Epithelial cell of proximal tubule (primary cell): ENCODE measurements at places on chromosomes 7 and 10. TPM values are rescaled to one million over a fixed set of nuclear protein-coding genes. Genes with fewer than 3 reads are reported as not detected.

HOXA3 gene
- total RNA-seq: 14.4 and 33.2 TPM in 2 replicates

FKBP6 gene
- not detected in 2 replicates for total RNA-seq

ADRB1 gene
- total RNA-seq: 0.06 and 0.22 TPM in 2 replicates

SEMA3A gene
- total RNA-seq: 13.7 and 20.5 TPM in 2 replicates

FAM180A gene
- not detected in 2 replicates for total RNA-seq

IFIT1B gene
- total RNA-seq: 0.36 TPM in 1 of 2 replicates, not detected in the other

SPOCK2 gene
- 27.9 and 63.7 TPM in 2 replicates for total RNA-seq

TDRD1 gene
- total RNA-seq: not detected in 2 replicates

NRCAM gene
- 2.0 and 11.0 TPM in 2 replicates for total RNA-seq

MMD2 gene
- not detected in 2 replicates for total RNA-seq

ADAP1 gene
- total RNA-seq: 3.9 and 7.2 TPM in 2 replicates

CUX1 gene
- total RNA-seq: 24.6 and 37.3 TPM in 2 replicates

LBX1 gene
- not detected in 2 replicates for total RNA-seq

GPR26 gene
- not detected in 2 replicates for total RNA-seq

NUPR2 gene
- 0.65 and 3.1 TPM in 2 replicates for total RNA-seq

STEAP2 gene
- total RNA-seq: 2.1 and 2.7 TPM in 2 replicates

- no peak for DNase-seq
Measured at GRCh38 chr10:89887830-89888229, 186.4 kb downstream of the KIF20B start.

GRCh38 chr7:153522261-153522660 lies 529.9 kb upstream of the DPP6 start:
- DNase-seq: no peak

- no peak for DNase-seq
Measured at GRCh38 chr10:72812753-72813430, 80.6 kb upstream of the OIT3 start.

- no peak for DNase-seq
Measured at GRCh38 chr7:70660819-70661191, 471.1 kb upstream of the GALNT17 start.

- no peak for DNase-seq
Measured at GRCh38 chr10:30029164-30029871, 30.1 kb downstream of the JCAD start.

- no peak for DNase-seq
Measured at GRCh38 chr10:121325490-121326231, 272.6 kb downstream of the FGFR2 start.

DNA sequence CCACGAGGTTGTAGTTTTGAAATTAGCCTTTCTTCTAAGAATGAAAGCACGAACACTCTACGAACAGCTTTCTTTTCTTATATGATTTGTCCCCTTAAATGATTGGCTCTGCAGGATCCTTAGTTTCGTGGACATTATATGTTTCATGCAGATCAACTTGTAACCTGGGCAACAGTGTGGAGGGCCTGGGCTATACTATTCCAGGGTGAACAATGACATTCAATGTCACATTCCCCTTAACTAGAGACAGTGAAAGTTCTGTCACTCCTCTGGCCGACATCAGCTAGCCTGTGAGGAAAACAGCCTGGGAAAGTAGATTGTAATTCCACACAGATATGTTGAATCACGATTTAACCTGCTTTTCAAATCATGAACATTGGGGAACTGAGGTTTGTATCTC lies 23.4 kb downstream of the TAS2R16 start:
- no peak for DNase-seq

DNA sequence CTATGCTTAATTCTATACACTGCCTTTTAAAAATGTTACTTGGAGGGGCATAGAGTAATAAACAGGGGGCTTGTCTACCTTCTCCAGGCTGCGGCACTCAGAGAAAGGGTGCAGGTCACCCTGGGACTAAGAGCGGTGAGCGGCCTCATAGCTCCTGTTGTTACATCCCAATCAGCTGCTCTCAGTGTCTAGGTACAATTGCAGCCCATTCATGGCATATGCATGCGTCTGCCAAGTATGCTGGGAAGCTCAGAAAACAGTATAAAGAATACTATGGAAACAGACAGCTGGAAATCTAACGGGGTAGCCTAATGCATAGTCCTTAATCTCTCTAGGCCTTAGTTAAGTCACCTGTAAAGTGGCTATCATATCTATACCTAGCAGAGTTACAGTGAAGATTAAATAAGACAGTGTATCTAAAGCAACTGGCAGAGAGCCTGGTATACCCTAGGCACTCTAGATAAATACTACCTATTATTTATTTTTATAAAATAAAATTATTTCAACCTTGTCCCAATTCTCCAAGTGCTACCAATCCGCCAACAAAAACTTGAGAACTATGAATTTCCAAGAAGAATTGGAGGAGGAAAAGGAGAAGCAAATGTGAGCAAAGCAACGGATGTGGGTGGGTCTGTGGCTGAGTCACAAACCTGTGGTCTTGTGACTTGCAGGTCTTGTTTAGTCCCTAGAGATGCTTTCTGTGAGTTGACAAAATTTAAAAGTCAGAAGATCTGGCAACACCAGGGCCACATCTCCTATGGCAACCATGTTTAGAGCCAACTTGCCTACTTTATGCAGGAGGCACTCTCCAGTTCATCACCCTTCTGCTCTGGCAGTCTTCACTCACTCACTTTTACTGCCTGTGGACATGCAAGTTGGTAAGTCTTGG lies 183.0 kb downstream of the RAPGEF5 start:
- no peak for DNase-seq

- DNase-seq: no peak
Measured at GRCh38 chr7:30422922-30423321, 55.7 kb downstream of the NOD1 start.

- no peak for DNase-seq
Measured at GRCh38 chr7:47031786-47032535, 550.0 kb downstream of the TNS3 start.

GRCh38 chr7:78690174-78690573 lies 763.3 kb downstream of the MAGI2 start:
- DNase-seq: no peak

GRCh38 chr7:542713-543500 lies 23.3 kb upstream of the PDGFA start:
- DNase-seq: no peak

DNA sequence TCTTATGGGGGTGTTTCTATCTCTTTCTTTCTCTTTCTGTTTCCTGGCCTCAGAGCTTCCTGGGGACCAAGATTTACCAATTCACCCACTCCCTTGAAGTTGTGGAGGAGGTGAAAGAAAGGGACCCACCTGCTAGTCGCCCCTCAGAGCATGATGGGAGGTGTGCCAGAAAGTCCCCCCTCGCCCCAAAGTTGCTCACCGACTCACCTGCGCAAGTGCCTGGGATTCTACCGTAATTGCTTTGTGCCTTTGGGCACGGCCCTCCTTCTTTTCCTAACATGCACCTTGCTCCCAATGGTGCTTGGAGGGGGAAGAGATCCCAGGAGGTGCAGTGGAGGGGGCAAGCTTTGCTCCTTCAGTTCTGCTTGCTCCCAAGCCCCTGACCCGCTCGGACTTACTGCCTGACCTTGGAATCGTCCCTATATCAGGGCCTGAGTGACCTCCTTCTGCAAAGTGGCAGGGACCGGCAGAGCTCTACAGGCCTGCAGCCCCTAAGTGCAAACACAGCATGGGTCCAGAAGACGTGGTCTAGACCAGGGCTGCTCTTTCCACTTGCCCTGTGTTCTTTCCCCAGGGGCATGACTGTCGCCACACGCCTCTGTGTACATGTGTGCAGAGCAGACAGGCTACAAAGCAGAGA lies 12.2 kb downstream of the AQP1 start:
- no peak for DNase-seq

- DNase-seq: peak; percentile 91
Measured at GRCh38 chr10:48253970-48254657, 20.4 kb downstream of the FRMPD2 start.

GRCh38 chr7:155316427-155317113 lies 18.9 kb downstream of the INSIG1 start:
- no peak for DNase-seq

DNA sequence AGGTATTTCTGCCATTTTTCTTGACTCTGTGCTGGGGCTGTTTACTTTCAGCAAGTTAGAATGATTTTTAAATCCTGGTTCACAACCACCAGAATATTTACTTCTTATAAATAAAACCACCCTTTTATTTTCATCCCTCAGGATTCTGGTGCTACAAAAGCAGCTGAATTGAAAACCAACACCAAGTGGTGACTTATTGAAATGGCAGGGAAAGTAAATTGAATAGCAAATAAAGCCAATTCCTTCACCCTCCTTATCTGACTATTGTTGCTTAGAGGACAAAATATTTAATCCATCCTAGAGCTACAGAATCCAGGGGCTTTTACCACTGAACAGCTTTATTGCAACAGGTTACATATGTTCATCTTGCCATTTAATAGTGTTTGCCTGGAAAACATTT lies 828.6 kb upstream of the GHITM start:
- no peak for DNase-seq

- DNase-seq: no peak
Measured at GRCh38 chr7:17385612-17386011, 87.2 kb downstream of the AHR start.

- DNase-seq: no peak
Measured at GRCh38 chr7:134089446-134089845, 37.7 kb upstream of the LRGUK start.

GRCh38 chr7:117247809-117248208 lies 75.0 kb downstream of the WNT2 start:
- DNase-seq: no peak

GRCh38 chr10:16713290-16713689 lies 103.9 kb downstream of the RSU1 start:
- DNase-seq: no peak

- DNase-seq: peak; percentile 89
Measured at GRCh38 chr10:30000802-30001571, 58.4 kb downstream of the JCAD start.

DNA sequence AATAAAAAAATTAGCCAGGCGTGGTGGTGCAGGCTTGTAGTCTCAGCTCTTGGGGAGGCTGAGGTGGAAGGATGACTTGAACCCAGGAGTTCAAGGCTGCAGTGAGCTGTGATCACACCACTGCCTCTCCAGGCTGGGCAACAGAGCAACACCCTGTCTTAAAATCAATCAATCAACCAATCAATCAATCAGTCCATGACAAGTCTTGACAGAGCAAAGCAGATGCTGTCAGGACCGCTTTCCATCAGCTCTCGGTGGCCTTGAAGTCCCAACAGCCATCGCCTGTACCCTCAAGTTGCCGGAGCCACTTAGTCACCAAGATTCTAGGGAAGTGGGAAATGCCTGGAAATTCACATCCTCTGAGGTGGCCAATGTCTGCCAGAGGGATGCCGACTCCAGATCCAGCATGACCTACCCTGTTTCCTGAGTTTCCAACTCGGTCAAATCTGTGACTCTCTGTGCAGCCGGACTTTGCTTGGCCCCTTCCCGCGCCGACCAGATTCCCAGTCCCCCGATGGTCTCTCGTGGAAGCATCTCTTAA lies 871 bp upstream of the CCL24 start:
- no peak for DNase-seq

DNA sequence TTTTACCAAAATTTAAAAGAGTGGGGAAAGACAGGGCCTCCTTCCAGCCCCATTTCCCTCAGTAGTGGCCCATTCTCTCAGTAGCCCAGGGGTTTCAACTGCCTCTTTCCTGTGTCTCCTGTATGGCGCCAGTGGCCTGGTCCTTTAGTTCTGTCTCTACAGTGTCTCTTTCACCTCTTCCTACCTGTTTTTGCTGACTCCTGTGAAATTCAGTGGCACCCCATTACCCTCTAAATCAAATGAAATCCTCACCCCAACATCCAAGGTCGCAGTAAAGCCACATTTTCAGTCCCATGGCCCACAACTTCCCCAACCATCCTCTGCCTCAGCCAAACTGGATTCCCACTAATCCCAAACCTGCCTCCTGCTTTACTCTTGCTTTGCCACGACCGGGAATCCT lies 200.7 kb downstream of the IPMK start:
- DNase-seq: no peak

GRCh38 chr10:30398193-30398592 lies 35.8 kb upstream of the MAP3K8 start:
- no peak for DNase-seq

DNA sequence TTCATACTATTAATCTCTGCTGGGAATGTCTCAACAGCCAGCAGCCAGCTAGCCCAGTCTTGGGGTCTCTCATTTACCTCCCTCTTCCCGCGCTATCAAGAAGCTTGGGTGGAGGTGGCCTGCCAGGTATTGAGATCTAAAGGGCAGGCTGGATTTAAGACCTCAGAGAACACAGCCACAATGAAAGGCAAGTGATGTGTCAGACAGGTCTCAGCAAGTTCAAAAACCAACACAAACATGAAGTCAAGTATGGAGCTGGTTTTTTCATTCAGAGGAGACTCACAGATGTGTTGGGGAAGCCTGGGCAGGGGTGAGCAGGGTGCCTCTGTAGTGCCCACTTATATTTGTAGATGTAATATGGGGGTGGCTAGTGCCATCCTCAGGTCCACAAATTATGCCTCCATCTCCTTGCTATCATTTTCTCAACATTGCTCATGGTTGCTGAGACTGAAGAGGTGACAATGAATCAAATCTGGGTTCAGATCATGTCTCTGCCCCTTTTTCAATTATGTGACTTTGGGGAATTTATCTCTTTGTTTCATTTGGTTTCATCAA lies 27.7 kb upstream of the CROT start:
- no peak for DNase-seq

DNA sequence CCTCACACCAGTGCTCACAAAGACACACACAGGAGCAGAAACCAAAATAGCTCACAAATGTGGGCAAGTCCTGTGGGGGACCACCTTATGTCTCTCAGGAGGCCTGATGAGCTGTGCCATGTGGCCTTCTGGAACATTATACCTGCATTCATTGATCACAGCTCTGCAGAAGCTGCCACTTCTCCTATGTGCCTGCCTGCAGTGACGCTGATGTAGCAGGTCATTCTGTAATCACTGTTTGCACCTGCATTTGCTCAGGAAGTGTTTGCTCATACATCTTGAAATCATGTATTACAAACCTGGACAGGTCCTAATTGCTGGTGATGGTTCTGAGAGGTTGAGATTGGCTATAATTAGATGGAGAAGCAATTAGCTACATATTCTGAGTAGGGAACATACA lies 310.2 kb downstream of the AUTS2 start:
- no peak for DNase-seq

DNA sequence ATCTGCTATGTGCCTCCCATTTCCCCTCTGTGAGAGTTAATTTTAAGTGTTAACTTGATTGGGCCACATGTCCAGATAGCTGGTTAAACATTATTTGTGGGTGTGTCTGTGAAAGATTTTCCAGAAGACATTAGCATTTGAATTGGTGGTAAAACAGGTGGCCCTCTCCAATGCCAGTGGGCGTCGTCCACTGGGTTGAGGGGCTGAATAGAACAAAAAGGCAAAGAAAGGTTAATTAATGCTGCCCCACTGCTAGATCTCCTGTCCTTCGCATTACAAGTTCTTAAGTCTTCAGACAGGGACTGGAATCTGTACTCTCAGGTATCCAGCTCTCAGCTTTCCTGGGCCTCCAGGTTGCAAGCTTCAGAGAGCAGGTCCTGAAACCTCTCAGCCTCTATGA lies 1160.9 kb upstream of the LRRN3 start:
- DNase-seq: no peak

GRCh38 chr10:26950934-26951333 lies 90.2 kb upstream of the ABI1 start:
- no peak for DNase-seq

DNA sequence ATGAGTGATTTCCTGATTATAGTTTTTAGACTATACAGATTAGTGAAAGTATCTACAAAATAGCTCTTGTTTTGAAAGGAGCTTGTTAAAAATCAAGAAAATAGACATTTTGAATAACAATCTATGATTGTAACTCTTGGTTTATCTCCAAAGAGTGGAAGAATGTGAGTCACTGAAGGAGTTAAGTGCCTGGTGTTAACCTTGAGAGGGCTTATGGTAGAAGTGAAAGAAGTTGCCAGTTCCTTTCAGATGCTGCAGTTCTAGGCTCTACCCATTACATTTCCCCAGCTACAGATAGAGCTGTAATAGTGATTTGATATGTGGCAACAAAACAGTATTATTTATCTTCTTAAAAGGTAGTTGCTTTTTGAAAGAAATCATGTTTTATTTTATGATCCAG lies 12.7 kb downstream of the NRBF2 start:
- DNase-seq: no peak
